ENCODE measurements at places on chromosomes 12 and 14. TPM values are rescaled to one million over a fixed set of nuclear protein-coding genes. Genes with fewer than 3 reads are reported as not detected.

The ASCL1 gene
- total RNA-seq, result not detected

The FIGNL2 gene
- total RNA-seq, result 1.5 TPM

The CD163L1 gene
- 6.1 TPM for total RNA-seq

The C14orf180 gene
- total RNA-seq, result 0.14 TPM

The IKZF4 gene
- total RNA-seq, result 10.5 TPM

The MUCL1 gene
- total RNA-seq, result not detected

The SLC7A8 gene
- 49.8 TPM for total RNA-seq

The CCDC60 gene
- not detected for total RNA-seq

The TCHP gene
- total RNA-seq, result 16.5 TPM

The GDF3 gene
- 0.32 TPM for total RNA-seq

The CLEC14A gene
- 87.6 TPM for total RNA-seq

The FGF23 gene
- total RNA-seq, result not detected

- H3K27me3 ChIP-seq, result no peaks in the 10 kb centered on the region
- no peaks in the 10 kb centered on the region for H3K36me3 ChIP-seq
- H3K4me1 ChIP-seq, result no peaks in the 10 kb centered on the region
- no peak overlapping the region for H3K27ac ChIP-seq
- no peak overlapping the region for H3K4me3 ChIP-seq
Measured at GRCh38 chr14:71607056-71607455, 325.2 kb upstream of the RGS6 start.

DNA sequence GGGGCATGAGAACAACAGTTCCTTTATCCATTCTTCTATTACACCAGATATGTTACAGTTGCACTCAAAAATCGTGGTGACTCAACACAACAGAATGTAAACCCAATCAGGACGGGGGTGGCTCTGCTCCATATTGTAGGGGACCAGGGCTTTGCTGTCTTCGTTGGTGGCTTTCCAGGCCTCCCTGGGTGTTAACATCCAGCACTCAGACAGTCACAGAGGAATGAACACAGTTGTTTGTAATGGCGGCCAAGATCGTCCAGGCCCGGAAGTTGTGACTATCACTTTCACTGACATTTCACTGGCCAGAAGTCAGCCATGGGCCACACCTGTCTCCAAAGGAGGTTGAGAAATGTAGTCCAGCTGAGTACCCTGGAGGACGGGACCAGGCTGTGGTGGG lies 204.1 kb downstream of the CACNA1C start:
- H3K27me3 ChIP-seq, result no peaks in the 10 kb centered on the region
- no peak for DNase-seq
- peaks cover 13% of the 10 kb centered on the region for H3K4me1 ChIP-seq
- no peak overlapping the region for H3K27ac ChIP-seq

- DNase-seq, result no peak
- peaks cover 17% of the 10 kb centered on the region for H3K4me1 ChIP-seq
- H3K4me3 ChIP-seq, result peak overlapping the region; percentile 83
- H3K36me3 ChIP-seq, result peaks cover 22% of the 10 kb centered on the region
- peak overlapping the region; percentile 80 for H3K27ac ChIP-seq
Measured at GRCh38 chr12:66131067-66131688, 628 bp upstream of the LLPH start.

DNA sequence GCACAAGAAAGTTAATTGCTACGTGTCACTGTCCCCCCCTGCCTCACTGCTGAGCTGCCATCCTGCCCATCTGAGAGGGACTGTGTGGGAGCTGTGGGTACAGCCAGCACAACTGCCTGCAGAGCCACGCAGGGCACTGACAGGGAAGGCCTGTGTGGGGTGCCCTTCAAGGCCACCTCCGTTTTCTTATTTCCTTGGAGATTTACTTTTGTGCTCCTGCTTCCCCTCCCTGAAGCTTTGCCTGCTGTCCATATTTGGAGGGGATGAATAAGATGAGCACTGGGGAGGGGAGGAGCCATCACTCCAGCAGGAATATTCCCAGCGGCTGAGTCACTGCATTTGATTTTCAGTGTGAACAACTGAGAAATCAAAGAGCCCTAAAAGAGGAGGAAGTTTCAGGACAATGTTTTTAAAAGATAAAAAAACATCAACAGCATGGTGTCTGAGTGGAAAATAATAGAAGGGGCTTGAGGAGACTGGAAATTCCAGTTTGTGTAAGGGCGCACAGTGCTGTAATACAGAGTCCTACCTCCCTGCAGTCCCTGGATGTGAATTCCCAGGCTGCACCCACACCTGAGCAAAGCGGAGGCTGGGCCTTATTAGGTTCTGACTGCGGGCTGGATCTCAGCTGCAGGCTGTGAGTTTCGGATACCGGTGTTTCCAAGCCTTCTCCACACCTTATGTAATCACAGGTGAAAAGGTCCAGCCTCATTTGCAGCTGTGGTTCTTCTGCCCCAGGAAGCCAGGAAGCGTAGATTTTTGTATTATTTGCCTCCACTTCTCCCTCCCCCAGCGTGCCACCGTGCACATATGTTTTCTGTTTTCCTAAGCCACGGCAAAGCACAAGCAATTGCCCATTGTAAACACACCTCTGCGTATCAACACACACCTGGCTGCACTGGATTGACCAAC lies 192.6 kb upstream of the BCL2L14 start:
- H3K27me3 ChIP-seq, result no peaks in the 10 kb centered on the region
- DNase-seq, result no peak
- H3K36me3 ChIP-seq, result no peaks in the 10 kb centered on the region

GRCh38 chr14:72182708-72183432 lies 250.6 kb downstream of the RGS6 start:
- DNase-seq, result no peak
- no peaks in the 10 kb centered on the region for H3K36me3 ChIP-seq
- no peak overlapping the region for H3K27ac ChIP-seq
- no peak overlapping the region for H3K4me3 ChIP-seq
- H3K4me1 ChIP-seq, result no peaks in the 10 kb centered on the region

DNA sequence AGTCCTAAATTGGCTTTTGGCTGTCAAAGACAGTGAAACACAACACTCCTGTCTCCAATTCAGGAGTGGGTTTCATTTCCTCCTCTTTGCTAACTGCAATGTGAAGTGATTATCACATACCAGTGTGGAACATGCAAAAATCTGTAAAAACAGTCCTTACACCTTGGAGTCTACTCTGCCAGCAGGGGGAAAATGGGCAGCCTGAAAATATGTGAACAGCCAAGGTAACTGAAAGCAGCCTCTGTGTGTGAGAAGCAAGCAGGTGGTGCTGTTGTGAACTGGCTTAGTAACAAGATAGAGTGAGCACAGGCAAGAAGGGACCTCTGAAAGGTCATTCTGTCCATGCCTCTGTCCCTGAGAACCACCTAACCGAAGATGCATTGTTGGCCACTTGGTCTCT lies 6.0 kb downstream of the PRMT8 start:
- H3K27ac ChIP-seq, result no peak overlapping the region
- H3K4me3 ChIP-seq, result no peak overlapping the region
- no peak for DNase-seq
- H3K36me3 ChIP-seq, result no peaks in the 10 kb centered on the region
- peaks cover 40% of the 10 kb centered on the region for H3K27me3 ChIP-seq

DNA sequence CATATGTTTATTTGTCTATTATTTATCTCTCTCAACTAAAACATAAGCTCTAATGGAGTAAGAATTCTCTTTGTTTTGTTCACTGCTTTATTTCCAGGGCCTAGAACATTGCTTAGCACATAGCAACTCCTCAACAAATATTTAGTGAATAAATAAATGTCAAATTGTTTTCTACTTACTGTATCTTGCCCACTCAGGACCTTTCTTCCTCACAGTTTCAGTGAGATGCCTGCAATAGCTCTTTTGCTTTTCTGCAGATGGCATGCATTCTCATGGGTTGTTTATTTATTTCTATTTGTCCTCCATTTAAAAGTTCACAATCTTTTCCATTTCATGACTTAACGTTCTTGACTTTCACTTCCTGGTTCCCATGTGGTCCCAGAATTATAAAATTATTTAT lies 94.9 kb upstream of the TTC7B start:
- H3K27ac ChIP-seq, result no peak overlapping the region
- H3K27me3 ChIP-seq, result no peaks in the 10 kb centered on the region
- no peaks in the 10 kb centered on the region for H3K4me1 ChIP-seq
- H3K36me3 ChIP-seq, result no peaks in the 10 kb centered on the region

DNA sequence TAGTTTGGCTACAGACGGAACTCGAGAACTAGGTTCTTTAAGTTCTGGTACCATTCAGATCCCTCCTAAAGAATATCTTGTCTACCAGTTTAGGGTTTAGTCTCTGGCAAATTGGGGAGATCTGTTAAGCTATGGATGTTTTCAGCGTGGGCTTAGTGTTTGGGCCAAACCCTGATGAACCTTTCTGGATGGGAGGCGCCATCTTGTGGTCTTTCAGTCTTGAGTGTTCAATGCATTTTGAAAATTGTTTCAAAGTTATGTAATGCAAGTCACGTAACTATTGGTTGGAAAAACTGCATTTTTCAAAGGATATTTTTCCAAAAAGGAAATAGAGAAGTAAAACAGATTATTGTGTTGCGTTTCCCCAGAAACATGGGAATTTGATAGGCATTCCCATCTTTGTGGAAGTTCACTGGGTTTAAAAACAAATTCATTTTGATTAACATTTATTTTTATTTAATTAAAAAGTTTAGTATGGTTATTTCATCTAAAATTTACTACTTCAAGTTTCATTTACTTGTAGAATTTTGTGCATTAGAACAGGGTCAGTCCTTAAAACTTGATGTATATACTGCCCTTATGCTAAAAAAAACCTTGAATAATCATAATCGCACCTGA lies 169.0 kb downstream of the PRIMA1 start:
- no peak for DNase-seq
- H3K36me3 ChIP-seq, result no peaks in the 10 kb centered on the region
- H3K27me3 ChIP-seq, result no peaks in the 10 kb centered on the region

- H3K36me3 ChIP-seq, result no peaks in the 10 kb centered on the region
- no peaks in the 10 kb centered on the region for H3K4me1 ChIP-seq
- no peak overlapping the region for H3K4me3 ChIP-seq
- no peak for DNase-seq
- no peaks in the 10 kb centered on the region for H3K27me3 ChIP-seq
Measured at GRCh38 chr14:25038044-25038668, 11.8 kb downstream of the STXBP6 start.

- no peaks in the 10 kb centered on the region for H3K4me1 ChIP-seq
- no peaks in the 10 kb centered on the region for H3K36me3 ChIP-seq
- no peak overlapping the region for H3K27ac ChIP-seq
- no peak overlapping the region for H3K4me3 ChIP-seq
Measured at GRCh38 chr14:87679866-87680265, 313.1 kb downstream of the GALC start.

GRCh38 chr14:80762641-80763228 lies 178.8 kb downstream of the CEP128 start:
- H3K36me3 ChIP-seq, result no peaks in the 10 kb centered on the region
- no peak overlapping the region for H3K4me3 ChIP-seq
- H3K27me3 ChIP-seq, result no peaks in the 10 kb centered on the region
- no peaks in the 10 kb centered on the region for H3K4me1 ChIP-seq
- DNase-seq, result no peak

GRCh38 chr12:120588948-120589930 lies 8.0 kb upstream of the POP5 start:
- H3K27ac ChIP-seq, result no peak overlapping the region
- no peaks in the 10 kb centered on the region for H3K27me3 ChIP-seq
- DNase-seq, result peak; percentile 54
- H3K4me3 ChIP-seq, result no peak overlapping the region
- H3K4me1 ChIP-seq, result peaks cover under 1% of the 10 kb centered on the region
- no peaks in the 10 kb centered on the region for H3K36me3 ChIP-seq

DNA sequence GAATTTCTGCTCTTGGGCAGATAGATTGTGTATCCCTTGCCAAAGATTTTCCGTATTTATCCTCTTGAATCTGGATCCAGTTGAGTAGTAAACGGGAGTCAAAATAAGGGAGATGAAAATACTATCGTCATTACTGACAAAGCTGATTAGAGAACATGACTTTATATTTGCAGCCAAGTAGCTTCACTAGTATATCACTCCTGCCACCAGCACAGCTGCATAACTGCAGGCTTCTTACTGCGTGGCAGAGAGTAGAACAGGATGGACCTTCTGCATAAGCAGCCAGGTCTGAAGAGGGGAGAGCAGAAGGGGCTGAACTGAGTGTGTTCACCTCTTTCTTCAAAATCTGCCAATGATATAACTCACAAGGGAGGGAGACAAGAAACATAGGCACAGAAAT lies 283.7 kb downstream of the FBXL14 start:
- H3K27me3 ChIP-seq, result no peaks in the 10 kb centered on the region
- DNase-seq, result no peak
- no peaks in the 10 kb centered on the region for H3K36me3 ChIP-seq
- H3K4me1 ChIP-seq, result no peaks in the 10 kb centered on the region
